Sigmoid colon (tissue), 7 donors: ENCODE measurements at places on chromosomes 5 and 9.

GRCh38 chr5:76565009-76565408 is 58.2 kb downstream of the F2RL2 start:
- no peak for DNase-seq

GRCh38 chr9:17322882-17323864 is 188.3 kb downstream of the CNTLN start:
- no peak for DNase-seq

- no peak for DNase-seq
Observed at GRCh38 chr9:131262327-131263032, 13.8 kb downstream of the FAM78A start.

- no peak for DNase-seq
Observed at GRCh38 chr9:124429530-124429867, 14.3 kb upstream of the PSMB7 start.

- DNase-seq: peak; percentile 88
Observed at GRCh38 chr5:111680737-111681413, 76.1 kb downstream of the NREP start.

GRCh38 chr5:31479706-31480105 is 52.2 kb downstream of the DROSHA start:
- DNase-seq: no peak

- DNase-seq: no peak
Observed at GRCh38 chr9:106883626-106884190, 20.7 kb downstream of the ZNF462 start.
